ENCODE measurements at places on chromosomes 5 and 9. TPM values are rescaled to one million over a fixed set of nuclear protein-coding genes. Genes with fewer than 3 reads are reported as not detected.

- no peak for DNase-seq
Observed at GRCh38 chr5:134001938-134002731, 2.6 kb downstream of the VDAC1 start.

- no peak for DNase-seq
Observed at GRCh38 chr5:19496056-19496455, 491.9 kb downstream of the CDH18 start.

- DNase-seq, result no peak
Observed at GRCh38 chr5:6730807-6731206, 17.6 kb downstream of the TENT4A start.

DNA sequence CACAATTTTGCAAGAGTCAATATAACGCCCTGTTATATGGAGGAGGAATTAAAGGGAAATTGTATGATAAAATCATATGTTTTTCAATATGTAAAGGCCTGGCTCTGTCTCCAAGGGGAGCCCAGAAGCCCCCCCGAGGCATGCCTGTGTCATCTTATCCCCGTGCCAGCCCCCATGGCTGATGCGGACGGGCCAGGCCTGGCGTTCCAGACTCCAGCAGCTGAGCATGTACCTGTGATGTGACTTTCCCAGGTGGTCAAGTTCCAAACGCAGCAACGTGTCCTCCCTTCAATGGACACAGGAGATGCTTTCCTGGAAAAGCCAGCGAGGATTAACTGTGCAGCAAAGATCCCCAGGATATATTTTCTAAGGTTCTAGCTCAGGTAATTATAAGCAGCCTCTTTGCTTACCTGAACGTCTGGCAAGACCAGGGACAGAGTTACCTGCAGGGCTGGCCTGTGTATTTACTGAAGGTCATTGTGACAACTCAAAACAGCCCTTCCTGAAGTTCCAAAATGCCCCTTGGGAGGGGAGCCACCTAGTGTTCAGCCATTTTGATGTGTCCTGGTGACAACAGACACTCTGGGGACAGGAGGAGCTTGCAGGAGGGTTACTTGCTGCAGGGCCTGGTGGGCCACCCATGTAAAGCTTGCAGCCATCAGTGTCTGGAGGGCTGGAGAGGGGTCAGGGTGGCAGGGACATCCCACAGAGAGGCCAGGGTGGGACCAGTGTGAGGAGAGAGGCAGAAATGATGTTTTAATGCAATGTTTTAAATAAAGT, 53.3 kb upstream of the RNU6ATAC start:
- no peak for DNase-seq

DNA sequence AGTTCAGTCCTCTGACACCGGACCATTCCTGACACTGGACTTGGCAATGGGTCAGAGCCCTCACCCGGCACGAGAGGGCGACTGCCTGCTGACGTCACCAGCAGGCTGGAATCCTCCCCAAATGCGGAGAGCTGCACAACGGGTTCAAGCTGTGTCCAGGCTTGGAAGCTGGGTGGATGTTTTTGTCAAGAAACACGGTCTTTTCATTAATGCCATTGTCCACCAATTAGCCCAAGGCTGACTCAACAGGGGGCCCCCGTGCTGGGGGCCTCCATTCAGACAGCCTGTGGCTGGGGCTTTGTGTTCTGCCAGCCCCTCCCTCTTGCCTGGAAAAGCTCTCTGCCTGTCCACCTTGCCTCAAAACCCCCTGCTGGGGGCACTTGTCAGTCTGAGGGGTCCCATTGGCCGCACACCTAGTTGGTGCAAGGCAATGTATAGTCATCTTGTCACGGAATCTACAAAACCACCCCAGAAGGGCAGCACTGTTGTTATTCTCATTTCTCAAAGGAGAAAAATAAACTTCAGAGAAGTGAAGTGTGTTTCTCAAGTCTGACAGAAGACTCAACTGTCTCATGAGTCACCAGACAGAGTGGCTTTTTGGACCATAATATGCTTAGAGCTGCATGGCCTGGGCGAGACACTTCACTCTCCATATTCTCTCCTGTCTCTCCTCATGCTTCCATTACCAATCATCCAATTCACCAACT, 24.6 kb downstream of the NDUFA8 start:
- no peak for DNase-seq

- no peak for DNase-seq
Observed at GRCh38 chr9:120931231-120932085, 4.9 kb upstream of the TRAF1 start.

GRCh38 chr5:59720063-59720462, 173.5 kb downstream of the PDE4D start:
- no peak for DNase-seq

- no peak for DNase-seq
Observed at GRCh38 chr9:89884356-89885083, 279.7 kb downstream of the GADD45G start.

GRCh38 chr5:14415024-14415697, 166.4 kb upstream of the OTULINL start:
- DNase-seq, result no peak

GRCh38 chr5:137306903-137307302, 192.2 kb downstream of the SPOCK1 start:
- peak; percentile 36 for DNase-seq

DNA sequence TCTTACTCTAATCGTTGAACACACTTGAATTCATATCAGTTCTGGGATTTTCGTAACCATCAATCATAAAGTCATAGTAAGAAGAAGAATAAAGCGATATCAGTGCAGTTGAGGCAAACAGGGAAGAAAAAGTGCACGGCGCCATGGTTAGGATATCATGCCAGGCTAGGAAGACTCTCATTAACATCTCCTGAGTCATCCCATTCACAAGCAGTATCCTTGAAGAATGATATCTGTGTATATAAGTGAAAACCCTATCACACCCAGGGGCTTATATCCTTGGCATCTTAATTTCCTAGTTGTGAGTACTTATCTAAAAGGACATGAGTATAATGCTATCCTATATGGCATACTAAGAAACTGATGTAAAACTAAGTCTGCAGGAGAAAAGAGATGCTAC, 38.6 kb downstream of the NFIB start:
- DNase-seq, result no peak

DNA sequence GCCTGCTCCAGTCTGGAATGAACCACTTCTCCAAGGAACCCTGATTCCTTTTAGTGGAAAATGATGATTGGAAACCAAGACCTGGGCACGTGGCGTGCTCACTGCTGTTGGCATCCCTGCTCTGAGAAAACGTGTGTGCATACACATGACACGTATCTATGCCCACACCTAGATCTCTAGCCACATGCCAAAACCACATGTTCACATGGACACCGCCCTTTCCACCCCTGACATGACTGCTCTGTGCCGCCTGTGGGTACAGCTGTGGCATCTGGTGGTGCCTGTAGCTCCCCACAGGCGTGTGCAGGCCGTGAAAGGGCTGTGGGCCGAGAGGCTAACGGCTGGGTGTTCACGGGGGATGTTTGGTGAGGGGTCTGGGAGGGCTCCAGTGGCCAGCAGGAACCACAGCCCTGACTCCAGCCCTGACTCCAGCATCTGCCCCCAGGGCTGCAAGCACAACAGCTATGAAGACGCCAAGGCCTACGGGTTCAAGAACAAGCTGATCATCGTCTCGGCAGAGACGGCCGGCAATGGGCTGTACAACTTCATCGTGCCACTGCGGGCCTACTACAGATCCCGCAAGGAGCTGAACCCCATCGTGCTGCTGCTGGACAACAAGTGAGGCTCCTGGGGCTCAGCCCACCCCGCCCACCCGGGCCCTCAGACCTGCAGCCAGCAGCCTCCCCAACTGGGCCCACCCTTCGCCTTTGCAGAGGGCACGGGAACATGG, 75.1 kb downstream of the KCNT1 start:
- no peak for DNase-seq

GRCh38 chr5:132822650-132823480, 7.6 kb downstream of the SHROOM1 start:
- DNase-seq, result no peak

The MSH3 gene
- total RNA-seq, result 12.6 TPM

The UBE2QL1 gene
- total RNA-seq, result 8.6 TPM

The FYB1 gene
- total RNA-seq, result 3.1 TPM

The OR1Q1 gene
- not detected for total RNA-seq

The ANKRD55 gene
- 1.1 TPM for total RNA-seq

The SPATA31C1 gene
- not detected for total RNA-seq

The EDIL3 gene
- 4.6 TPM for total RNA-seq

The FOXD4L4 gene
- not detected for total RNA-seq

The PRR7 gene
- 11.0 TPM for total RNA-seq

The SLC6A3 gene
- 4.6 TPM for total RNA-seq

The ORM2 gene
- total RNA-seq, result 0.91 TPM

Measured in prostate gland (tissue), 2 donors.